ENCODE measurements at places on chromosomes 5 and 9. TPM values are rescaled to one million over a fixed set of nuclear protein-coding genes. Genes with fewer than 3 reads are reported as not detected.

GRCh38 chr5:168153263-168153875 is 138.1 kb upstream of the WWC1 start:
- no peak for DNase-seq

DNA sequence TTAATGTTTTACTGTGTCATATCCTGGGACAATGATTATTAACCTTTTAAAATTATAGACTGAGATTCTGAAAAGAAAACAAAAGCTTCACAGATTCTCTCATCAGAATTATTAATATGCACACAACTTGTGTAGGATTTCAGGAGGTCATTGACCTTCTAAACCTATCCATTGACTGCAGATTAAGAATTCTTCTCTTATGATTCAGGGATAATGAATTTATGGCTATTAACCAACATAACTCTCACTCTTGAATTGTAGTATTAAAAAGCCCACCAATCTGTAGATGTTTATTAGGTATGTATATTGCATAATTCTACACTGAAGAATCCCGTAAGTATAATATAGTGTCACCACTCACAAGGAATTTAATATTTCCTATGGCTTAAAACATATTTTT is 179.8 kb downstream of the PBX3 start:
- DNase-seq, result no peak

GRCh38 chr9:84858364-84858763 is 188.8 kb downstream of the NTRK2 start:
- DNase-seq, result no peak

DNA sequence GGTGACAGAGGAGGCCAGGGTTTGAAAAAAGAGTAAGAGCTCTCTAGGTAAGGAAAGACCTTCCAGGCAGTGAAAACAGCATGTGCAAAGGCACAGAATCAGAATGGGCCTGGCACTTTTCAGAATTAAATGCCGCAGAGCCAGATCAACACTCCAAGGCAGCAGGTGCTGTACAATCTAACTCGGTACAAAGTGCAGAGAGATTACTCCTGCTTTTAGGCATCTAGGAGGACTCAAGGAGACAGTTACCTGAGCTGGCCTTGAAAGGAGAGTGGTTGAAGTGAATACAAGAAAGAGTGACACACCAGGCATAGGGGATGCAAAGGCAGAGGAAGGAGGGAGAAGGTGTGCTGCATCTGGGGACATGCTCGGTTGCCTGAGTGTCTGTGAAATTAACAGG is 21.5 kb downstream of the HRH2 start:
- no peak for DNase-seq

- no peak for DNase-seq
These were observed 74.5 kb downstream of the C7 start for GRCh38 chr5:40983781-40984180.

GRCh38 chr5:129460936-129461710 is 1.0 kb downstream of the ADAMTS19 start:
- DNase-seq, result peak; percentile 12

- no peak for DNase-seq
These were observed 35.2 kb downstream of the SH3TC2 start for GRCh38 chr5:149027636-149028035.

MLANA gene
- not detected for total RNA-seq

PDE8B gene
- total RNA-seq, result not detected

DBH gene
- not detected for total RNA-seq

SSNA1 gene
- 96.4 TPM for total RNA-seq

- no peak for DNase-seq
These were observed 53.0 kb upstream of the NRARP start for GRCh38 chr9:137354845-137355760.

DNA sequence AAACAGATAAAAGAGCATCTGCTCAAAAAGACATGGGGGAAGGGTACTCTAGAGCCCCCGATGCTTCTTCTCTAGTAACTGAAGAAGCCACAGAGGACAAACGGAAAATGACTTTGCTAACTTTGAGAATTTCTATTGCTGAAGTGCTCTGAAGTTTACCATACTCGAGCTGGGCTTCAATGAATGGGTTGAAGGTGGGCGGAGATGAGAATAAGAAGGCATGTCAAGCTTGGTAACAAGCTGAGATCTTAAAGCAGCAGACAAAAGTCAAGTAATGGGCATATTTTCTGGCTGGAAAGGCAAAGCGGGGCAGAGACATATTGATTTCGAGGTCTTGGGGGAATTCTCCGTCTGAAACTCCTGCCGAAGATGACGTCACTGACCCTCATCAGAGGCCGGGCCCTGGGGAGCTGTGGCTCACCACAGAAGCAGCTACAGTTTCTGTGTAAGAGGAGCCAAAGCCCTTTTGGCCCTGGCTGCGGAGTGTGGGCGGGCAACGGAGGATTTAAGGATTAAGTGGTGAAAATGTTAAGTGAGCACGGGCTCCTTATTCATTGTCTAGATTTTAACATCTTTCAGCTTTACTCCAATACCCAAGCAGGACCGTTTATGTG is 115.8 kb upstream of the SLIT3 start:
- DNase-seq, result no peak

MEGF10 gene
- not detected for total RNA-seq

PLPP7 gene
- total RNA-seq, result 0.56 TPM

- no peak for DNase-seq
These were observed 103.7 kb downstream of the PAM start for GRCh38 chr5:102858808-102859207.

GRCh38 chr9:131516930-131517329 is 14.1 kb downstream of the UCK1 start:
- no peak for DNase-seq

- no peak for DNase-seq
These were observed 252.2 kb upstream of the PANK3 start for GRCh38 chr5:168831383-168831782.

IFNA13 gene
- total RNA-seq, result not detected

DNA sequence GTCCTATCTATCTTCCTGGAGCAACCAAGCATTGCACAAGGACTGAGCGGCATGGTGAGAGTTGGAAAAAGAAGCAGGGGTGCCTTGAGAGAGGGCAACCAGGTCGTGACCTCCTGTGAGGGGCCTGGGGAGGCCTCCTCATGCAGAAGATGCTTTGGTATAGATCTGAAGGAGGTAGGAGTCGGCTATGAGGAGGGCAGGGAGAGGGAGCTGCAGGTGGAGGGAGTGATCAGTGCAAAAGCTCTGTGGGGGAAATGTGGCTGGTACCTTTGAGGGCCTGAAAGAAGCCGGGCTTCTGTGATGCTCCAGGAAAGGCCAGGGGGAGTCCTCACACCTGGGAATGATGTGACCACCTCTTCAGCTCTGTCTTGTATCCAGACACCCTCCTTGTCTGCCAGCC is 3.6 kb upstream of the SLC25A48 start:
- no peak for DNase-seq

PKN3 gene
- total RNA-seq, result 41.3 TPM

- no peak for DNase-seq
These were observed 315.2 kb downstream of the ARHGAP26 start for GRCh38 chr5:143085319-143085917.

DNA sequence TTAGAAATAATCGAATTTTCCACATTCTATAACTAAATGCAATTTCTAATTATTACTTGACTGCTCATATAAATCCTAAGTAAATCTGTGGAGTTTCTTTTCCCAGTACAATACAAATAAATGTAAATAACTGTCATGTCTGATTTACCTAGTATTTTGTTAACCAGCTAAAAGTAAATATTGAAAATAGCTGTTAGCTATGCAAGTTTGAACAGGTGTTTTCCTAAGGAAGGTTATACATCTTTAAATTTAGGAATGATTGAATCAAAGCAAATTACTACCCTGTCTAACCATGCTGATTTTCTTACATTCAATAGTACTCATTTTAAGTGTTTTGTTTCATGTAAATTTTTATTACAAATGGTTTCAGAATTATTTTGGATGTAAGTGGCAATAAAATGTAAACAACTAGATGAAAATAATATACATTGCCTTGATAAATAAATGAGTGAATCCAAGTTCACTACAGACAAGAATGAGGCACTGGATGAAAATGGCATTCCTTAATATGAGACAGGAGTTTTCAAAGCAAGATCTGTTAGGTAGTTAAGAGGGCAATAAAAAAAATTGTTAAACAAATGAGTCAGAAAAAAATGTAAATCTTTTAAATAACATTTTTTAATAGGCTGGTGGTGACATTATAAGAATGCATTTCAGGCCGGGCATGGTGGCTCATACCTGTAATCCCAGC is 15.8 kb downstream of the MCIDAS start:
- DNase-seq, result no peak

DNA sequence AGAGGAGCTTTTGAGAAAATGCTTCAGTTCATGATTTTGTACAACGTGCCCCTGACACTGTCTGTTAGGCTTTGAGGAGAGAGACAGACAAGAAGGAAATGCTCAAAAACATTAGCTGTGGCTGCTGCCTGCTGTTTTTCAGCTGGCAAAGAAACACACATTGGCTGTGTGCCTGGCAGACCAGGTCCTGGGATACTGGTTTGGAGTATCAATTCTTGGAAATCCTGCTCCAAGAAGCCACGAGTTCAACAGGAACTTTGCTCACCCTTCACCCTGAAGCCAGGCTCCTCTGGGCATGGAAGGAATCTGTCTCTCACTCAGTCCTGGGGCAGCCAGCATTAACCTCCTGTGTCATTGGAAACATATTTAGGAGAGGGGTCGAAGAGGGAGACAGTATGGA is 245.5 kb downstream of the AUH start:
- DNase-seq, result no peak

DNA sequence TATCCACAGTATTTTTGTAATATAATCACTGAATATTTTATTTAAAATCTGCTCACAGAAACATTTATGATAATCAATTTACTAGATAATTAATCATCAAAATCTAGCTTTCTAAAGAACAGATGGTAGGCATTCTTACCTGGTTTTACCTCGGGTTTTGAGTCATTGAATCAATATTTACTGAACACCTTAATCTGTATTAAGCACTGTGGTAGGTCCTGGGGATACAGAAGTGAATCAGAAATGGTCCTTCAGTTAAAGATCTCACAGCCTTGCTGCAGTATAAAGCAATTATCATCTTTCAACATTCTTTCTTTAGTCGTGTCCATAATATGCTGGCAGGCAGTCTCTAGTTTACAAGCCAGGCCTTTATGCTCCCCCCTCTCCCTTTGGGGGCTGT is 2.0 kb upstream of the MEIKIN start:
- DNase-seq, result no peak

DNA sequence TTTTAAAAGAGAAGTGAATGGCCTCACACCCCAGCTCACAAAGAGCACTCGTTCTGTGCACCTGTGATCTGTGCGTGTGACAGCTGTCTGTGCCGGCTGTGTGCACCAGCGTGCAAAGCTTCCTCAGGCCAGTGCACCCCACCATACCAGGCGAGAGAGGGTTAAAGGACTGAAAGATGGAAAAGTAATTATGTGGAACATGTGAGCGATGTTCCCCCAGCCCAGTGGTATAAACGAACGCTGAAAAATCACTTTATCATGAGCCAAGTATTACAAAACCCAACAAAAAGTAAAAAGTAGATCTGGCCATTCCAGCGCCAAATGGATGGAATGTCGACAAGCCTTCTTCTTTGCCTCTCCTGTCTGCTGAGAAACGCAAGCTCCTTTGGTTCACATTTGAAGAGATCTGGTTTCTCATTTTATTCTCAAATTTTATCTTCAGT is 53.7 kb downstream of the IPPK start:
- no peak for DNase-seq

IFNK gene
- total RNA-seq, result not detected

GRCh38 chr9:82781921-82782392 is 281.0 kb downstream of the RASEF start:
- no peak for DNase-seq

DNA sequence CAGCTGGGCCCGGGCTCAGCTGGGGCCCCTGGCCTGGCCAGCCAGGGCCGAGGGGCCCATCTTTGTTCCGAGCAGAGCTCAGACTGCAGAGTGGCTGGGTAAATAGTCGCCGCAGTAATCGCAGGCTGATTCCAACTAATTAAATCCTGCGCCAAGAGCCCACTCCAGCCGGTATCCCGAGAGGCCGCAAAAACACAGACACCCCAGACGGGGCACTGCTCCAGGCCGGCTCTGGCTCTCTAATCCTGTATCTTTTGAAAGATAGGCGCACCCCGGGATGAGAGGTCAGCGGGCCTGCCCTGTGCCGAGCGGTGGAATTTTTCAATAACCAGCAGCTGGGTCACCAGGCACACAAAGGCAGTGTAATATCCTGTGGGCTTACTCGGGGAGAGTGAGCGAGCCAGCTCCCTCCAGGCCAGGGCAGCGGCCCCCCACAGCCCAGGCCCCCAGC is 57.7 kb downstream of the LMX1B start:
- no peak for DNase-seq

- no peak for DNase-seq
These were observed at the start of gene STK32A for GRCh38 chr5:147234825-147235635. Gene STK32A, plus strand, starts transcription at chr5:147235026. Its CDS starts 4,609 bp downstream, at chr5:147239635.

DNA sequence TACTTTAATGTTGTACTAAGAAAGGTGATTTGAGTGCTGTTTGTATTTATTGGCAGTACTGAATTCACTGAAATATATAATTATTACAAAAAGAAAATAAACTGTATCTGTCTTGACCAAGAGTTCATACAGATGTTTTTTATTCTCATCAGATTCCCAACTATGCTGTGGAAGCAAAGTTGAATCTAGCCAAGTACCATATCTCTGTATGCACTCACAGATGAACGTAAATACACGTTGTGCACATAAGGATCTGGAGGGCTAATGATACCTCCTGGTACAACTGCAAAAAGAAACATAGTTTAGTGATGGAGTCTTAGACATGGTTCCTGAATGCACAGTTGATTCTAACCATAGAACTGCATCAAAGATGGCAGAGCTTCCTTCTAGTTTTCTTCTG is 169.4 kb downstream of the CD180 start:
- DNase-seq, result no peak

DNA sequence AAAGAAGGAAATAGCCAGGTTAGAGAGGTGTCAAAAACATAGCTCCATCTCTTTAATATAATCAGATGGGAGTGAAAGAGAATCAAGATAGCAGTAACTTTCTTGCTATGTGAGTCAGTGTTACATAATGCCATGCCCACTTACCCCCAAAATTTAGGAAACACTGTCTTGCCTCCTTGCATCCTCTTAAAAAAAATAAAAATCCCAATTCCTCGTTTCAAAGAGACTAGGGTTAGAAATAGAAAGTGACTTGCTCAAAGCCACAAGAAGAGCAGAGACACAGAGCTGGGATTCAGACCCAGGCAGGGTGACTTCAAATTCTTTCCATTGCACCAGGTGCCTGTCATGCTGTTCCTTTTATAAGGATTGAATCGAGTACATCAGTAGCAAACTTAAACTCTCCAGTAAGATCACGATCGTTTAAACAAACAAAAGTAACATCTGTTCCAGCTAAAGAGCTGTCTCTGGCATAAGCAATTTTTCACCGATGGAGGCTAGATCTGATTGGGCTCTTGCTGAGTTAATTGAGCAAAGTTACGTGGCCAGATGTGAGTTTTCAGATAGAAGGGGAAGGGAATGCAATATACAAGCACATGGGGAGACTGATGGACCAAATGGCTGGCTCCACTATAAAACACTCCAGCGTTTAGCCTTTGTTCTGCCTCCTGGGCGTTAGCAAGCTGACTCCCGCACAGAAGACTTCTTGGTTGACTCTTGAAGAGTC is 176.9 kb downstream of the PALM2AKAP2 start:
- DNase-seq, result no peak

GRCh38 chr9:128626181-128626580 is 30.5 kb downstream of the DYNC2I2 start:
- DNase-seq, result no peak

- DNase-seq, result peak; percentile 65
These were observed 21.7 kb downstream of the SLC6A18 start for GRCh38 chr5:1246711-1247431.

GRCh38 chr5:93995126-93995621 is 253.8 kb upstream of the POU5F2 start:
- DNase-seq, result no peak

FREM1 gene
- 0.13 TPM for total RNA-seq
